Prostate gland (tissue), 2 donors: ENCODE measurements at places on chromosomes 2 and 18. TPM values are rescaled to one million over a fixed set of nuclear protein-coding genes. Genes with fewer than 3 reads are reported as not detected.

DNA sequence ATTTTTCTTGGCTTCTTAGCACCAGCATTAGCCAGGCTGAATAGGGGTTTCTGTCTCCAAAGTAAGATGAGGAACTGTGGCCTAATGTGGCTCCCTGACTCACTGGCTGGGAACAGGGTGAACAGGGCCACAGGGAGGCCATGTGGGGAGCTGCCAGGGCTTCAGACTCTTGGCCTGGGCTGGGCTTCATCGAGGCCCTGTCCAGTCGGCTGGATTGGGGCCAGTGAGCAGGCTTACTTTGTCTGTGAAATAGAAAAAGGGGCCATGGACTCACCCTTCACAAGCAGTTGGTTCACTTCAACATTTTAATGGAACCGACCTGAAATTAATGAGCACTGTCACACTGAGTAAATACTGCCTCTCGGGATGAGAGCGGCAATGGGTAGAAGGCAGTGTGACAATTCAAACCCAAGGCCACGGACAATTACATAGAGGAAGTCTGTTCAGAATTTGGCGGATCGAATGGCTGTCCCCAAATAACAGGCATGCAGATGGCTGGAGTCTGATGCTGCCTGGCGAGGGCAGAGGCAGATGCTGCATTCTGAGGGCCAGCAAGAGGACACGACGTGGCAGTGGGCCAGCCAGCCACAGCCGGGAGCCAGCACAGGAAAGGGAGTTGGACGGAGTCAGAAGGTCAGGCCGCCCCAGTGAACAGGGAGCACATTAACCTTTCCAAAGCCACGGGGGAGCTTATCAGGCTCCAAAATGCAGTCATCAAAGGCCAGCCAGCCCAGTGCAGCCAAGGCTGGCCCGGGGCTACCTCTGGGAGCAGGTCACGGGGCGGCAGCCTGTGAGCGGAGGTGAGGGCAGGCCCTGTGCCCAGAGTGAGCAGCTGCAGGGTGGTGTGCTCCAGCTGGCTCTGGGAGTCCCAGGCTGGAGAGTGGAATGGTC lies 146.6 kb upstream of the REV1 start:
- DNase-seq, result no peak

Gene CRYGD
- not detected for total RNA-seq

DNA sequence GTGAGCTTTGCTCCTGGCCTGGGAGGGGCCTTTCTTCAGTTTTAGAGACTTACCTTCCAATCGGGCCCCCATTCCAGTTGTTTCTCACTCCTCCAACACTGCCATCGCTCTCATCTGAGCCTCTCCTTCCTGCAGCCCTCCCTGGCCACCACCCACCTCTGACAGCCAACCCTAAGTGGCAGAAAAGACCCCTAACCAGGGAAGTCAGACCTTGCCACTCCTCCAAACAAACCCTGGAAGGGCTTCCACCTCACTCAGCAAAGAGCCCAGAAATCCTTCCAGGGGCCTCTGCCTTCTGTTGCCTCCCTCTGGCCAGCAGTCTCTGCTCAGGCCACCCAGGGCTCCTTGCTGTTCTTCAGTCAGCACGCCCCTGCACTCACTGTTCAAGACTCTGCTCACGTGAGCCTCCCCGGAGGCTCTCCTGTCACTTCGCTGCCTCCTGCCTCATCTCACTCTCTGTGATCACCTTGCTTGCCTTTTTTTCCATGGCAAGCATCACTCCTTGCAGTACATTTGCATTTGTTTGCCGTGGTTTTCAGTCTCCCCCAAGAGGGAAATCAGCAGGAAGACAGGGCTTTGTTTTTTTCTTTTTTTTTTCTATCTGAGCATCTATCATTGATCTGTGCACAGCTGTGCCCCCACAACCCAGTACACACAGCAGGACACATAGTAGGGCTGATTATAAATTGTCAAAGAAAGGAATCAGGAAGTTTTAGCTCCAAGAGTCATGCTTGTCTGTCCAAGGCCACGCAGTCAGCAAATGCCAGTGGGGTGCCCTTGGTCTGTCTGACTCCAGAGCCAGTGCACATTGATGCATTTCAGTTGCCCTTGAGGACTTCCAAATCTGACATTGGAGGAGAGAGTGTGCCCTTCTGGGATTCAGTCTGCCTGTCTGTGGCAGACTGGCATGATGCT lies 83.9 kb downstream of the INHBB start:
- no peak for DNase-seq

Gene INHBB
- 35.9 TPM for total RNA-seq

DNA sequence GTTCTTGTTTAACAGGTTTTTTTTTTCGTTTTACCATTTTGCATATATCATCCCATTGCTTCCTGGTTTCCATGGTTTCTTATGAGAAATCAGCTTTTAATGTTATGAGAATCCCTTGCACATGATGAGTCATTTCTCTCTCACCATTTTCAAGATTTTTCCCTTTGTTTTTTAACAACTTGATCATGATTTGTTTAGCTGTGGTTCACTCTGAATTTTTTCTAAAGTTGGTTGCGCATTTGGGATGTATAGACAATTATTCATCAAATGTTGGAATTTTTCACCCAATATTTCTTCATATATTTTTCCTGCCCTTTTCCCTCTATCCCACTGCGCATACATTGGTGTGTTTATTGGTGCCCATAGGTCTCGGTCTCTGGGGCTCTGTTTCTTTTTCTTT lies 42.4 kb upstream of the BIN1 start:
- DNase-seq, result no peak

DNA sequence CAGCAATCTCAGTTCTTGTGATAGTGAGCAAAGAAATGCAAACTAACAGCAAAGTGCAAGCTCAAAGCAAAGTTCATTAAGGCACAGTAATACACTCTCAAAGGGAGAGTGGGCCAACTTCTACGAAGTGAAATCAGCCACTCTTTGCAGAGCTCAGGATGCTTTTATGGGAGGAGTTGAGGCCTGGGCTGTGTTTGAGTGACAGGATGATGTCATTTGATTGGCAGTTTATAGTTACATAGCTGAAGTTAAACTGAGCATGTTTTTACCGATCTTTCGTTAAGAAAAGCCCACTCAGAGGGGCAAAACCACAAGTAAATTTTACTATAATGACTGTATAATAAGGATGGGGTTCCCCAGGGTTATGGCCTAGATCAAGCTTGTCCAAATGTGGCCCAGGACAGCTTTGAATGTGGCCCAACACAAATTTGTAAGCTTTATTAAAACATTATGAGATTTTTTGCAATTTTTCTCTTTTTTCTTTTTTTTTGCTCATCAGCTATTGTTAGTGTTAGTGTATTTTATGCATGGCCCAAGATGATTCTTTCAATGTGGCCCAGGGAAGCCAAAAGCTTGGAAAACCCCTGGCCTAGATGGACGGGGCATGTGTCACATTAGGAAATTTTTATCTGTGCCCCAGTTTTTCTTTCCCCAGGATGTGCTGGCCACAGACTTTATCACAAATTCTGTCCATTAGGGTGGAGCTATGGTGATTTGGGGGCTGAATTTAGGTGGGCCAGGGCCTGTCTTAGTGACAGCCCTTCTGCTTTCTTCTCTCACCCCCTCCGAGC lies 8.3 kb upstream of the DNAH7 start:
- DNase-seq, result no peak

Gene KLHL41
- 13.4 TPM for total RNA-seq

Gene EGR4
- total RNA-seq, result 11.4 TPM

- DNase-seq, result no peak
Observed at GRCh38 chr18:31683968-31684278, 458 bp downstream of the B4GALT6 start.

Gene ALPP
- total RNA-seq, result 0.97 TPM

Gene ALK
- total RNA-seq, result 1.2 TPM

GRCh38 chr2:178359192-178359912 lies 91.6 kb downstream of the PRKRA start:
- DNase-seq, result no peak

- no peak for DNase-seq
Observed at GRCh38 chr2:19538411-19538963, 180.1 kb upstream of the OSR1 start.

DNA sequence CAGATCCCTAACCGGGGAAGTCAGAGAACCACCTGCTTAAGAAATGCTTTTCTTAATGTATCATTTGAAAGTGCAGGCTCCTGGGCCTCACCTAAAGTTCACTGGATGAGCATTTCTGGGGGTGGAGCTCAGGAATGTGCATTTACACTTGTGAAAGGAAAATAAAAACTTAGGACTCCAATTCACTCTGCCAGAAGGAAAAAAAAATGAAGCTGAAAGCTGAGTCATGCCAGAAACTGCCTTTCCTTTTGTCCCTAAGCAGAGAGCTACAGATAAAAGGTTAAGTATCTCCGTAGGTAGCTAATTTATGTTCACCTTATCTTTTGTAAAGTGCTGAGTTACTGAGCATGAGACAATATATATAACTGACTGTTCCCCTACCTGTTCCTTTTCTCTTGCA lies 229.5 kb upstream of the MEX3C start:
- no peak for DNase-seq

GRCh38 chr2:186427970-186428369 lies 58.1 kb upstream of the ZC3H15 start:
- DNase-seq, result no peak

Gene LYPD6B
- 17.8 TPM for total RNA-seq

Gene B3GNT7
- 2.1 TPM for total RNA-seq

- peak; percentile 17 for DNase-seq
Observed at GRCh38 chr18:33577685-33578517, at the start of gene ASXL3. Gene ASXL3, plus strand, starts transcription at chr18:33578219. Its CDS starts 413 bp downstream, at chr18:33578632.

- DNase-seq, result no peak
Observed at GRCh38 chr2:156657809-156658208, 221.6 kb downstream of the GPD2 start.

GRCh38 chr2:217799563-217800432 lies 203.0 kb downstream of the TNS1 start:
- no peak for DNase-seq

DNA sequence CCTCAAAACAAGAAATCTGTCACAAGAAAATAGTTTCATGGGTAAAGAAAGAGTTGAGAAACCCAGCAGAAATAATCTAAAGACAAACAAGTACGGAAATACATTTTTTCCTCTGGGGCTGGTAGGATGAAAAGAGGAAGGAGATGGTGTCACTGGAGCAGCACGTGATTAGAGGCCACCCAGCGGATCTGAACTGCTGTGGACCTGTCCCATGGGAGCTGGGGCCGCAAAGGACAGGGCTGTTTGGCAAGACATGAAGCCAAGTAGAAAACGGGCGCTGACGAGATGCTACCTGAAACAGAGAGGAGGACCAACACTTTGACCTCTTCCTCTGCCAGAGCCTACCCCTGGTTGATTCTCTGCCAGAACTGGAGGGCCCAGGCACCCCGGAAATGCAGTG lies 295.4 kb upstream of the ATP5MC3 start:
- no peak for DNase-seq

GRCh38 chr2:216317831-216318520 lies 54.3 kb downstream of the MARCHF4 start:
- DNase-seq, result no peak

Gene TDRD15
- not detected for total RNA-seq

DNA sequence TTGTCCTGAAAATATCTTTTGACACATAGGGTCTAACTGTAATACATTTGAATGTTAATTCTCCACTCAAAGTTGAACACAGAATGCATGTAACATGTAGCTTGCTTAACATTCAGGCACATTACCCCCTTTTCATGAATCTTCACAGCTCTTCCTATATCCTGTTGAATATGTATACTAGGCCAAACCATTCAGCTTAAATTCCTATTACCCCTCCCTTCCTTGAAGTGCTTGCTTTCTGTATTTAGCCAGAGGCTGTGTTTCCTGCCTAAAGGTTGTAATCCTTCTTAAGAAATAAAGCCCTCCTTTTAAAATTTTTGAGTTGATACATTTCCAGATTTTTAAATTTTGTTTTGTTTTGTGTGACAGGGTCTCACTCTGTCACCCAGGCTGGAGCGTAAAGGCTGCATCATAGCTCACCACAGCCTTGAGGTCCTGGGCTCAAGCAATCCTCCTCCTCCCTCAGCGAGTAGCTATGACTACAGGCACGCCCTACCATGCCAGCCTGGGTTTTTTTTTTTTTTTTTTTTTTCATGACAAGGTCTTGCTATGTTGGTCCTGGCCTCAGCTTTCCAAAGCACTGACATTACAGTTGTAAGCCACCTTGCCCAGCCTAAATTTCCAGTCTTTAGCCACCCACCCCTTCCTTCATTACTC lies 357.6 kb downstream of the DSC3 start:
- DNase-seq, result no peak

GRCh38 chr2:127051116-127052056 lies 55.6 kb downstream of the BIN1 start:
- no peak for DNase-seq

DNA sequence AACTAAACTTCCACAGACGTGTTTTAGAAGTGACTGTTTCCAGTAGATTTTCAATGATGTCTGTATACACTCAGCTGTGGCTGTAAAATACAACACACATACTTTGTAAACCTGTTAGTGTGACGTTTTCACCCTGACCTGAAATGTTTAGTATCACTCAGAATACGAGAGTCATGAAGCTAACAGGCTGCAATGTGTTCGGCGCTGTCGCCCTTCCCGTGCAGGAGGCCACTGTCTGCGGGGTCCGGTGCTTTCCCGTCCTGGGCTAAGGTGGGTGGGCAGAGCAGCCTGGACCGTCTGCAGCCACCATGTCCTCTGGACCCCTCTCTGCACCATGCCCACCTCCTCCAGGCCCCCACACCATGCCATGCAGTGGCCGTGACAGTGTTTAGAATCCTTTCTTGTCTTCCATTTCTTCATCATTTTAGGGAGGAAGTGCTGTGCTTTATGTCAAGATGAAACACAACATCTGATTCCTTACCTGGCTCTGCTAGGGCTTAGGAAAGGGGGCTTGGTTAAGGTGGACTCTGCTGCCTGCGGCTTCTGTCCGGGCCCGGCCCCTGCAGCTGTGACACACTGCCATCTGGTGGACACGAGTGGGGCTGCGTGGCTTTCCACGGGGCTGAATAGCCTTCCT lies 53.8 kb upstream of the RBM44 start:
- DNase-seq, result peak; percentile 67

- DNase-seq, result no peak
Observed at GRCh38 chr2:127891811-127892210, 6.1 kb upstream of the AMMECR1L start.

DNA sequence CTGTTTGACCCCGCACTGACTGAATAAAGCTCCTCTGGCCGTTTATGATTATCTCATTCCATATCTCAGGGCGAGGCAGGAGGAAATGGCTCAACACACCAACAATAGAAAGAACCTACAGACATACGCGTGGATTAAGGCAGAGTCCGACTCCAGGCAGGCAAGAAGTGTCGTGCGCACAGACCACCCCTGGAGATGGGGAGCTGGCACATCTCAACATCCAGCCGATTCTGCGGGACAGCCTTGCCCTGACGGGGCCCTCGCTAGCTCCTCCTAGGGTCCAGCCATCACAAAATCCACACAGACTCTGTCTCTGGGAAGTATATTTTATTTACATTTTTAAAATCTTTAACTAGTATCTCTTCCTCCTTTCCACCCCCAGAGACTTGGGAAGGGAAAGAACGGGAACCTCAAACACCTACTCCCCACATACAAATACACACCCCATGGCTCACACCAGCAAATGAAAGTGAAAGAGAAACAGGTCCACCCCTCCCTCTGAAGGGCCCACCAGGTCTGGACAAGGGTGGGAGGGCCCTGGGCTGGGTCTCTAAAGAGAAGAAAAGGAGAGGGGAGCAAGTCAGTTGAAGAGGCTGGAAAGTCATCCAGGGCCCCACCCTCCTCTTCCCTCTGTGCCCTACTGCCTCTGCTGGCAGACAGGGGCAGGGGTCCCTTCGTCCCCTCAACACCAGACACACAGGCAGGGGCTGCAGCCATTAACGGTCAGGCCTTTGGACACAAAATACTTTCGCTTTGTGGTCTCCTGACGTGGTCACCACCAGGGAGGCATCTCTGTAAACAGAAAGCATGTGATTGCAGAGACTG lies 3.2 kb downstream of the GPBAR1 start:
- DNase-seq, result no peak

Gene RFTN2
- 2.3 TPM for total RNA-seq
